ENCODE measurements at places on chromosomes 3 and 15.

DNA sequence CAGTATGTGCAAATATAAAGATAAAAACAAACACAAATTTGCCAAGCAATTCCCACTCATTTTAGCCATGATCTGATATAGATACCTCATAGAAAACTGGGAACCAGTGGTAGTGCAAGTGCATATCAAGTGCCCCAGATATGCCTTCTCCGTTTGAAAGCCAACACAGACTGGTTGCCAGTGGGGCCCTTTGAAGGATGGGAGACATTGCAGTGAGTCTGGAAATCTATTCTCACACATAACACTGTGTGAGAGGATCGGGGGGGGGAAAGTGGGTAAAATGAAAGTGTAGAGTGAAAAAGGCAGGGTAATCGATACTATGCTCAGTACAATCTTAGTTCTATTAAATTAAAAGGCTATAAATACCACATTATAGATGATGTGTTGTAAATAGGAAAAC lies 83.0 kb downstream of the CBLB start:
- no peak overlapping the region for H3K4me3 ChIP-seq
- H3K27ac ChIP-seq: no peak overlapping the region
- H3K4me1 ChIP-seq: no peaks in the 10 kb centered on the region
- no peak for DNase-seq
- H3K27me3 ChIP-seq: no peaks in the 10 kb centered on the region

DNA sequence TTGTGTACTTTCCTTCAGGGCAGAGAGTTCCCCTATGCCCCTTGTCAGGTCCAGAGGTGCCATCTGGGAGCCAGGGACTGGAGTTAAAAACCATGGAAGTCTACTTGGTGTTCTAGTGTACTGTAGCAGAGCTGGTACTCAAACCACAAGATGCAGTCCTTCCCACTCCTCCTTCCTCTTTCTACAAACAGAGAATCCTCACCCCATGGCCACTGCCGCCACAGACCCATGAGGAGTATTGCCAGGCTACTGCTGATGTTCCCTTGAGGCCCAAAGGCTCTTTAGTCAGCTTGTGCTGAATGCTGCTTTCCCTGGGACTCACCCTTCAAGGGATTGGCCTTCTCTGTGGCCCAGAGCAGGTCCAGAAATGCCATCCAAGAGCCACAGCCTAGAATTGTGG lies 229.2 kb upstream of the ZPLD1 start:
- no peaks in the 10 kb centered on the region for H3K27me3 ChIP-seq
- no peak for DNase-seq
- H3K4me1 ChIP-seq: no peaks in the 10 kb centered on the region
- no peaks in the 10 kb centered on the region for H3K36me3 ChIP-seq
- H3K4me3 ChIP-seq: no peak overlapping the region

GRCh38 chr15:57625703-57626448 lies 34.2 kb downstream of the MYZAP start:
- DNase-seq: no peak
- H3K27ac ChIP-seq: no peak overlapping the region
- no peaks in the 10 kb centered on the region for H3K4me1 ChIP-seq
- H3K4me3 ChIP-seq: no peak overlapping the region

- H3K27ac ChIP-seq: peak overlapping the region; percentile 99
- no peaks in the 10 kb centered on the region for H3K36me3 ChIP-seq
- H3K4me3 ChIP-seq: peak overlapping the region; percentile 86
- peaks cover 6% of the 10 kb centered on the region for H3K4me1 ChIP-seq
- no peaks in the 10 kb centered on the region for H3K27me3 ChIP-seq
These were observed 1.4 kb downstream of the PLSCR1 start for GRCh38 chr3:146542978-146543377.

DNA sequence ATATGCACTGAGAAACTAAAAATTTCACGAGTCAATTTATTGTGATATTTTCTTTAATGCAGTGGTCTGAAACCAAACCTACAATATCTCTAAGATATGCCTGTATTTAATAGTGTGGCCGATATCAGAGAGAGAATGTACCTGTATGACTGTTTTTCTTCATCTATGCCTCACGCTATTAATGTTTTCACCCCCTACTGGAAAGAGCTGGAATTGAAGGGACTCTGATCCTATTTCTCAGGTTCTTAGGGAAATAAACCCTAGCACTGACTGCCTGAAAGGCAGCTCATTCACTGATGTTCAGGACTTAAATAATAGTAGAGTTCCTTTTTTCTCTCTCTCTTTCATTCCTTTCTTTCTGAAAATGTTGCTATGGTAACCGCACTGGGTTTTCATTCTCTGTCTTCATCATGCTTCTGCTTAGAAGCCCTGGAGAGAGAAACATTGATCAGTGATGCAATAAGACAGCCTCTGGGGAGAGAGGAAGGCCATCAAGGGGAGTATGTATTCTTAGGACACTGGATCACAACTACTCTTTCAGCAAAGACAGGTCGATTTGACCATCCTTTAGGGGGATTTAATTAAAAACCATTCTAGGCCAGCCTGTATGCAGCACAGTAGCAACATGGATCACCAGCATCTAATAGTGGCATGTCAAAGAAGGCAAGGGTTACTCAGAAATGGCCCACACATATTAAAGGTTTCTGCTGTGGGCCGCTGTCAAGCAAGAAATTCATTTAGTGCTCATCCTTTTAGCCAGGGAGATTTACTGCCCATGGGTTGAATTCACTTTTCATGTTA lies 1135.7 kb downstream of the IGSF11 start:
- H3K36me3 ChIP-seq: no peaks in the 10 kb centered on the region
- no peak overlapping the region for H3K4me3 ChIP-seq
- no peaks in the 10 kb centered on the region for H3K4me1 ChIP-seq
- no peak overlapping the region for H3K27ac ChIP-seq
- DNase-seq: no peak
- H3K27me3 ChIP-seq: no peaks in the 10 kb centered on the region

DNA sequence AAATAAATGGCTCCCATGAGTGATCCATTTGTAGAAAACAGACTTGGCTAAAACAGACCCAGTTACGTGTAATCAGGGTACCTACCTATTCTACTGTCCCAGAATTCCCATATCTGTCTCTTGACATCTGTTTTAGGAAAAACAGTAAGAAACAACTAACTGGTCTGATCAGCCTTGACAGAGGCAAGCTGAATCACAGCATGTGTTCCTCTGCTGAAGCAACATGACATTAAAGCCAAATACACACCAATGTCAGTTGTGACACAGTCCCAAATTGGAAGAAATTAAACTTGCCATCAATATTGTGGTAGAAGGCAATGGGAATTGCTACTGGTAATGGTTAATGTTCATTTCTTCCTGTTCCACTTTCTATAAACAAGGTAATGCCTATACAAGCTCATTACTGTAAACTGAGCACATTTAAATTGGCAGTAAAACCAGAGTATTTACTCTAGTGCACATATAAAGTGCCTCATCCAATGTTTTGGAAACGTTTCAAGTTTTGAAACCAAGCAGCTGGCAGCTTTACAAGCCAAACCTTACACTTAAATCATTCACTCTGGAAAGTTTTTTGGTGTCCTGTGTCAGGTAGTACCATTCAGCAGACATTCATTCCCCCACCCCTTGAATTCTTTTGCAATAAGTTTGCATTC lies 27.0 kb downstream of the ALDH1A2 start:
- H3K4me3 ChIP-seq: no peak overlapping the region
- H3K36me3 ChIP-seq: no peaks in the 10 kb centered on the region
- no peaks in the 10 kb centered on the region for H3K27me3 ChIP-seq

DNA sequence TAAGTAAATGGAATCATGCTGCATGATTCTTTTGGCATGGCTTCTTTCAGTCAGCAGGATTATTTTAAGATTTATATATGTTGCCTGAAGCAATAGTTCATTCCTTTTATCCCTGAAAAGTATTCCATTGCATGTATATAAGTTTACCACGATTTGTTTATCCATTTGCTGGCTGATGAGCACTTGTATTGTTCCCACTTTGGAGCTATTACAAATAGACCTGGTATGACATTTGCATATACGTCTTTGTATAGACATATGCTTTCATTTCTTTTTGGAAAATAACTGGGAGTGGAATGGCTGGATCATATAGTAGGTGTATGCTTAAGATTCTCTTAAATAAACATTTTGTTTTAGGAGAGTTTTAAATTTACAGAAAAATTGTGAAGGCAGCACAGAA lies 79.3 kb upstream of the CBLB start:
- no peaks in the 10 kb centered on the region for H3K36me3 ChIP-seq
- no peak overlapping the region for H3K4me3 ChIP-seq
- H3K27me3 ChIP-seq: no peaks in the 10 kb centered on the region
- no peaks in the 10 kb centered on the region for H3K4me1 ChIP-seq
- no peak overlapping the region for H3K27ac ChIP-seq

DNA sequence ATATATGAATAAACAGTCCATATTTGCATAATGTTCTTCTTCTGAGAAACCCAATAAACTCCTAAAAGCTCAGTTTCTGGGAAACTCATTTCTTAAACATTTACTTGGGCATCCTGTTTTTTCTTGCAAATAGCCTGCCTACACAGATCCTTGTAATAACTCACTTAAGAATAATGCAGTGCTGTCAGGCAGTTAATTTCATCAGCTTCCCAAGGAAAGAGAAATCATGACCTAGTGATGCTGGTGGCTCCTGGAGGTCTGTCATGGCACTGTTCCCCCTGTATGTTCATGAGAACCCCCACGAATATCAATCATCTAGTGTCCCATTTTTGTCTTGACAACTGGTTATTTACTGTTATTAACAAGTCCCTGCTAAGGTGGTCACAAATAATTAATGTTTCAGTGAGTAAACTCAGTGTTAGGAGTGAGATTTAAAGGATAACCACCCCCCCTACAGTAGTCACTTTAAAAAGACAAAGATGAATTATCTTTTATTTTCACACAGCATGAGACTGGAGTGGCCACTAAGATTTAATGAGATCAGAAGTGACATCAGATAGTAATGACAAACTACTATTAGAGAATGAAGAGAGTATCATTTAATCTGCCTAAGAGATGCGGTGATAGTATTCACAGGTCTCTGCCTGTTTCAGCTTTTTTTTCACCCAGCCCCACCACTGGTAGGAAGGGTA lies 279.5 kb upstream of the NECTIN3 start:
- H3K36me3 ChIP-seq: no peaks in the 10 kb centered on the region
- no peaks in the 10 kb centered on the region for H3K27me3 ChIP-seq
- no peak overlapping the region for H3K4me3 ChIP-seq
- no peaks in the 10 kb centered on the region for H3K4me1 ChIP-seq
- DNase-seq: no peak

GRCh38 chr3:115989684-115990421 lies 366.5 kb downstream of the GAP43 start:
- no peaks in the 10 kb centered on the region for H3K4me1 ChIP-seq
- peaks cover 5% of the 10 kb centered on the region for H3K27me3 ChIP-seq
- no peak for DNase-seq
- H3K36me3 ChIP-seq: no peaks in the 10 kb centered on the region
- H3K27ac ChIP-seq: no peak overlapping the region

GRCh38 chr15:38017721-38018120 lies 83.3 kb downstream of the TMCO5A start:
- DNase-seq: no peak
- no peaks in the 10 kb centered on the region for H3K4me1 ChIP-seq
- H3K27me3 ChIP-seq: no peaks in the 10 kb centered on the region

DNA sequence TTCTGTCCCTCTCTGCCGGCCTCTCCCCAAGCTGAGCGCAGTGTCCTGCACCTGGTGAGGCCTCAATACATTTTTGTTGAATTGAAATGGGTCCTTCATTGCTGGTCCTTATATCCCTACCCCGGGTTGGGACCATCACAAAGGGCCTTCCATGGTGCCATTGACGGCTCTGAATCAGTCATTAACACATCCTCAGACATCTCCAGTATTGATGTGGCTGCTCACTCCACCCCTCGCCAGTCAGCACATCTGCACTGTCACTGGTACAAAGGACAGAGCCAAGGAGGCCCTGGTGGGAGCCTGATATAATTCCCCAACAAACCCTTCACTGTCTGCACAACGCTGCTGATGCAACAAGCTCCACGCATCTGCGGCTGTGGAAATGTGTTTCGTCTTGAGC lies 191.6 kb upstream of the TOPAZ1 start:
- DNase-seq: no peak
- no peak overlapping the region for H3K4me3 ChIP-seq
- no peaks in the 10 kb centered on the region for H3K4me1 ChIP-seq
- H3K36me3 ChIP-seq: no peaks in the 10 kb centered on the region
- H3K27me3 ChIP-seq: no peaks in the 10 kb centered on the region

DNA sequence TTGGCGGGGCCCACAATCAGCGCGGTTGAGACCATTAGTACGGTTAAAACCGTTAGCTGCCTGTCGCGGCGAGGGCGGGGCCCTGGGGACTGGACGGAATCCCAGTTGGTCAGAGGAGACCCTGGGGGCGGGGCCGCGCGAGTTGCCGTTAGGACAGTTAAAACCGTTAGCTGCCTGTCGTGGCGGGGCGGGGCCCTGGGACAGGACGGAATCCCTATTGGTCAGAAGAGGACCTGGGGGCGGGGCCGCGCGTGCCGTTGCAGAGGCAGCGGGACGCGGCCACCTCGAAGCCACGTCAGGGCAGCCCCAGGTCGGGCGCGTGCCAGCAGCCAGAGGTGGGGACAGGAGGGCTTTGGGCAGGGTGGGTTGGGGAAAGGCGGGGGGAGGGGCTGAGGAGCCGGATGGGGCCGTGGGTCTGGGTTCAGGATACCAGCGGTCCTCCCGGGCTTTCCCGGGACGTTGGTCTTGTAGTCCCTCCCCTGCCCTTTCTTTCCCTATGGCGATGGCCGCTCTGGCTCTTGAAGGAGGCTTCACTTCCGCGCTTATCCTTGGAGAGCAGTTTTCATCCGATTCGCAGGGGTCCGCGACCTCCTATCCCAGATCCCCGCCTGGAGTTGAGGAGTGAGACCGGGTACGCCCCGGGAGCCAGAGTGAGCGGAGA lies 28.0 kb downstream of the KLHDC8B start:
- H3K4me1 ChIP-seq: no peaks in the 10 kb centered on the region
- H3K36me3 ChIP-seq: no peaks in the 10 kb centered on the region
- H3K27me3 ChIP-seq: no peaks in the 10 kb centered on the region
- peak; percentile 66 for DNase-seq

DNA sequence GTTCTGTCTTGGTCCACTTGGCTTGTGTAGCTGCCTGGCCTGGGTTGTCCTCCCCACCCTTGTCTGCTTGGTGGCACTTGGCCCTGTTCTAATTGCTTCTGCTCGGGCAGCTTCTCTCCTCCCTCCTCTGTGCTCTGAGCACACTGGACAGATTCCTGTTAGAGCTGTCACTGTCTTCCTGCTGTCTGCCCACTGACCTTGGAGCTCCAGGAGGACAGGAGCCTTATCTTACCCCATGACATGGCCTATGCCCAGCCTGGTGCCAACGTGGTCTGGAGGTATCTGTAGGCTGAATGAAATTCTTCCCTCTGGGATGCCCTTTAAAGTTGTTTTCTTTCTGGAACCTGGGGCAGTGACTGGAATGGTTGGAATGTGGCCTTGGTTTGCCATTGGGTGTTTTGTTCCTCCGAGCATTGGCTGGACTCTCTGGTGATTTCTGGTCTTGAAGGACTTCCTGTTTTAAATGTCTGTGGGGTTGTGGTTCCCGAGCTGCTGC lies 94.1 kb downstream of the FAM43A start:
- no peak for DNase-seq
- H3K27ac ChIP-seq: no peak overlapping the region
- no peaks in the 10 kb centered on the region for H3K4me1 ChIP-seq

- H3K4me1 ChIP-seq: no peaks in the 10 kb centered on the region
- H3K4me3 ChIP-seq: no peak overlapping the region
- no peaks in the 10 kb centered on the region for H3K27me3 ChIP-seq
- DNase-seq: no peak
- no peaks in the 10 kb centered on the region for H3K36me3 ChIP-seq
These were observed 29.4 kb upstream of the EIF4A2 start for GRCh38 chr3:186754006-186754405.
